Naive thymus-derived CD8-positive, alpha-beta T cell (primary cell): ENCODE measurements at places on chromosomes 2 and 18.

DNA sequence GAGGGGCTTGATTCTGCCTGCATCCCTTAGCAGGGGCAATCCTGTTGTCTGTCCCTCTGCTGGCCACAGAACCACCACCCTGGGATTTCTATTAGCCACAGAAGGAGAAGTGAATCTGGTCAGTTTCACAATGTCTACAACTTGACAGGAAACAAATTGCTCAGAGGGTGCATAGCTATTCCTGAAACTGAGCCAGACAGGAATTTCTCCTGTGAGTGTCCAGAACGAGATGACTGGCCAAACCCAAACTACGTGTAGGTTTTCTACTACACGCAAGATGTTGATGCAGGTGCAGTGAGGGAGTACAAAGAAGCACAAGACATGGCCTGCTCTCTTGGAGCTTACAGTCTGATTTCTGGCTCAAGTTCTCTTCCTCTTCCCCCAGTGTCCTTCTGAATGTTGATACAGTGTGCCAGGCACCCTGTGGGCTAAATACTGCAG lies 201.9 kb downstream of the CLIP4 start:
- DNase-seq, result no peak

DNA sequence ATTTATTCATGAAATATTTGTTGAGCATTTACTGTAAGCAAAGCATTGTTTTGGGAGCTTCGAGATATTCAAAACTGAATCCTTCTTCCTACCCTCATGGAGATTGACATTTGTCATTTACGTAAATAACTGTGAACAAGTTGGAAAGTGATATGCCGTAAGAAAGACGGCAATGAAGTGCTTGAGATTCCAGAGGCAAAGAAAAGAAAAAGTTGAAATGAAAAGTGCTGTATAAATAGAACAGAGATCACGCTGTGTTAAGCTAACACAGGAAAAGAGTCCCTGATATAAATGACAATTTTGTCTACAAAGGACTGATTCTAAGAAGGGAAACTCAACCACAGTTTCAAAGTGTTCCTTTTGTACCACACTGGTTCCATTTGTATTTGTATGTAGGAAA lies 1.8 kb downstream of the CHRNA1 start:
- no peak for DNase-seq

DNA sequence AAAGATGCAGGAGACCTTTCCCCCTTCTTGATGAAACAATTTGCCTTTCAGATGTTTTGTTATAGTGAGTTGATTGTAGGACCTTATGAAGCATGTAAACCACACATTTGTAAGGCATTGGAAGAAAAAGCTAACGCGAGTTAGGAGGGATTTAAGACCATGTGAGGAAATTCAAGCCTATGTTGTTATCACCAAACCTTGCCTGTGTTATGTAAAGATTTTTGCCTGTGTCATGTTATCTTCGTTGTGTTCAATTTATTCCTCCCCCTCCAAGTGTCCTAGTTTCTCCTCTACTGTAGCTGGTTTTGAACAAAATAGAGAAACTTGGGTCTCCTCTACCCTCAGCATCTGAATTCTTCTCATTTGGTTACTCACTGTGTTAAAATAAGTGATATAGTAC lies 173.0 kb downstream of the NEDD4L start:
- DNase-seq, result no peak

GRCh38 chr2:7118606-7119131 lies 201.5 kb downstream of the RNF144A start:
- DNase-seq, result no peak

DNA sequence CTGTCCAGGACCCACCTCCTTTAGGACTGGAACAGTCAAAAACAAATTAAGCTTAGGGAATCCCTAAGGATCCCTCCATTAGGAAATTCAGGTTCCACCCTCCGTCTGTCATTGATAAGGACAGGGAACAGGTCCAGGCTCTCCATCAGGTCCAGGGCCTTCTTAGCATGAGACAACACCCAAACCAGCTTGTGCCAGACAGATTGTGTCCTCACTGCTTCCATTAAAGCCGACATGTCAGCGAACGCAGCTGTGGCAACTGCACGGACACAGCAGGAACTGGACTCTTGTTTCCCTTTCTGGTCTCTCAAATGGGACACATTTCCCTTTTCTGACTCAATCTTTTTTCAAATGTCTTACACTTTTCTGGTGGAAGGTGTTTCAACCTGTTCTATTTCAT lies 81.4 kb downstream of the BCL11A start:
- no peak for DNase-seq

DNA sequence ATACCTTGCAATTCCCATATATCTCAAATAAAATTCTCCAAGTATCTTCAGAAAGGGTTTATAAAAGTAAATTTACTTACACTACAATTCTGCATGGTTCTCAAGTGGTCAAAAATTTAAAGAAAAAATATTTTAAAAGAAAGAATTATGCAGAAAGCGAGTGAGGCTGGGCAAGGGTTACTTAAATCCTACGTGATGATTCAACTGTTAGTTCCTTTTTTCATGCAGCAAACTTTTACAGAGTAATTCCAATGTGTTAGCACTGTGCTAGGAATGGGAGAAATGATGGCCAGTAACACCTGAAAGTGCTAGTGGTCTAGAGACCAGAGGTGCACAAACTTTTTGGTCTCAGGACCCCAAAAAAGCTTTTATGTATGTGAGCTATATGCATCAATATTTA lies 133.4 kb downstream of the ATAD2B start:
- DNase-seq, result no peak

GRCh38 chr2:83578405-83578804 lies 880.7 kb downstream of the SUCLG1 start:
- DNase-seq, result no peak

GRCh38 chr2:240577281-240578109 lies 9.0 kb upstream of the CAPN10 start:
- DNase-seq, result no peak

- no peak for DNase-seq
These were observed 186.1 kb downstream of the TWIST2 start for GRCh38 chr2:239033801-239034560.

GRCh38 chr18:24022161-24022560 lies 7.6 kb downstream of the TTC39C start:
- DNase-seq, result no peak

GRCh38 chr2:137500599-137500998 lies 463.7 kb upstream of the HNMT start:
- DNase-seq, result no peak

DNA sequence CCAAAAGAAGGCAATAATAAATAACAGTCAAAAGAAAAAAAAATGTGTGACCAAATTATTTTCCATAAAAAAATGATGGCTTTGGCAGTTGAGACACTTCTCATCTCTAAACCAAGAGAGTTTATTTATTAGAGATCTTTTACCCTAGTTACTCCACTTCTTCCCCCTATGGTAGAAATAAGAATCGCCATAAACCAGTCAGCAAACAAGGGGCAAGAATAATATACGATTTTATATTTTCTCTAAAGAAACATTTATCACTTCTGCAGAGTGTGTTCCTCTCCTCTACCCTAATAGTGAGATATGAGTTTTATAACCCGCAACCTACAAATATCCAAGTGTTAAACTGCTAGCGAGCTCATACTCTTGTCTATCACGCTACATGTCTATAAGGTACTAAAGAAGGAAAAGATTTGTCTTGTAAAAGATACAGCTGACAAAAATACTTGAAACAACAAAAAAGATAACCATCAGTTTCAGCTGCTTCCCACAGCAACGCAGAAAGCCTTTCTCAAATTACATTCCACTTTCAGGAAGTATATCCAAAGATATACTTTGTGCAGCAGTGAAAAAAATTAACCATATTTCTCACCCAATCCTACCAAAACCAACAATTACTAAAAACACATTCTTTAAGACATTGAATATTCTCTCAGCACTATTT lies 2.3 kb downstream of the RNF103 start:
- no peak for DNase-seq

DNA sequence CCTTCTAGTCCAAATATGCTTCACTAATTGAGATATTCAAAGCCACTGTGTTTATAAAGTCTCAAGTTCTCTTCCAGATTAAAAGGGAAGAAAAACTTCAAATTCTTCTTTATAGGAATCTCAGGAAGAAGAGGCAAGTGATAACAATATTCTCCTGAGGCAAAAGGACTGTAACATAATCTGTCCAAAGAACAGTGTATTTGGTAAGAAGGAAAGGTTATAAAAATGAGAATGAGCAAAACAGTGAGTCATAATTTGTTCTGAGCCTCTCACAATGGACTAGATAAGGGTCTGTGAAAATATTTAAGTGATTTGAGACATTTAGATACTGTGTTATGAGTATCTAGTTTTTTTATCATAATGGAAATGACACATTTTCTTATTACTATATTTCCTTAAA lies 44.3 kb downstream of the SNRPD1 start:
- DNase-seq, result no peak

DNA sequence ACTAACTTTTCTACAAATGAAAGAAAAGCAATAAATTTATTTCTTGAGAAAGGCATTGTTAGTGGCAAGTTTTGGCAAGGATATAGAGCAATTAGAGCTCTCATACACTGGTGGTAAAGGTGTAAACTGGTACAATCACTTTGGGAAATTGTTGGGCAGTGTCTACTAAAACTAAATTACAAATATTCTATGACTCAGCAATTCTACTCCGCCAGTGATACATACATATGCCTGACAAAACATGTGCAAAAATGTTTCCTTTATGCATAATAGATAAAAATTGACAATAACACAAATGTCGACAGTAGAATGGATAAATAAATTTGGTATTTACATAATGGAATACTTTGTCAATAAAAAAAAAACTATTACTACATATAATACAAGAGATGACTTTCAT lies 96.3 kb upstream of the SATB2 start:
- no peak for DNase-seq

DNA sequence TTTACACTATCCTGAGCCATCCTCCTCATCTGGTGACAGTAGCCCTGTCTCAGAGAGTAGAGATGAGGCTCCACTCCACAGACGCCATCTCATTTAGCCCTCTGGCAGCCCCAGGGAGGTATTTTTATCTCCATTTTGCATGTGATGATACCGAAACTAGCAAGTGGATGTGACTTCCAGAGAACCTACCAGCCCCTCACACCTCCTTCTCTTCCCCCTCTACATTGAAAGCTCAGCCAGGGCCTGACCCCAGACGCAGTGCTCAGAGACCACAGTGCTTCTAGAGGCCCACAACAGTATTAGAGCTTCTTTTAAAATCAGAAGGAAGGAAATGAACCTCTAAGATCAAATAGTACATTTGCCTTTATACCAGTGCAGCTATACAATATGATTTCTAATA lies 8.3 kb downstream of the GYPC start:
- peak; percentile 69 for DNase-seq

- no peak for DNase-seq
These were observed 268.3 kb downstream of the KLHL29 start for GRCh38 chr2:23653326-23653725.

DNA sequence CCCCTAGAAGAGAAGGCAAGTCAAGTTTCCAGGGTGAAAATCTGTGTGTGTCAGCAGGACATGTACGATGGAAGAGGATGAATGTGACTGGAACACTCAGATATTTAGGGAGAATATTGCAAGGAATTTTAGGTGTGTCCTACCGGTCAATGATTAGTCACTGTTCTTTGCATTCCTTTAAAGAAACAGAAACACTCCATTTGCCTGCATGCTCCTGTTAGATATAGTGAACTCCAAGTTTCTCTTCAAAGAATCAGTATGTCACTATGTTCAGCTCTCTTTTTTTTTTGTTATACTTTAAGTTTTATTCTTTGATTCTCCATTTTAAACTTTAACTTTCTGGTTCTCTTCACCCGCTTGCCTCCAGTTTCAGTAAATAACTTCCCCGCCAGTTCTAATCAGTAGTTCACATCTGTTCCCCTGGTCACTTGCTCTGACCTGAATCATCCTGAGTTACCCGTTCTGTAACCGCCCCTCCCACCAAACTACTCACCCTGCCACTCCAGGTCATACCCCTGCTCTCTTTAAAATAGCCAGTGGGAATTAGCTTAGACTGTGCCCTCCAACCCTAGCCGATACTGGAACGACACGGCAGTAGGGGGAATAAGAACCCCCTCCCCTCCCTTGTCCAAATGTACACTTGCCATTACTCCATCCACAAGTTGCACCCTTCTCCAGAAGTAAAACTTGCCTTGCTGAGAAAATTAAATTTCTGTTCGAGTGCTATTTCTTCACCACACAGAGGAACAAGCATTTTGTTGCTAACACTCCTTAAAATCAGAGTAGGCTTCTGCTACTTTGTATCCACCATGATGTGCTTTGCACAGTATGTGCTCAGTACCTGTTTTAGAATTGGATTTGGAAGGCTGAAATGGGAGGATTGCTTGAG lies 268.4 kb downstream of the METTL4 start:
- no peak for DNase-seq

GRCh38 chr2:232538671-232539070 lies 821 bp upstream of the CHRNG start:
- DNase-seq, result no peak

GRCh38 chr2:109510136-109511028 lies 103.4 kb downstream of the SEPTIN10 start:
- DNase-seq, result peak; percentile 66

GRCh38 chr2:61114147-61114546 lies 47.8 kb upstream of the C2orf74 start:
- DNase-seq, result no peak

GRCh38 chr2:6812857-6813530 lies 52.7 kb downstream of the CMPK2 start:
- no peak for DNase-seq
